Hematopoietic multipotent progenitor cell treated with erythropoietin and hydrocortisone succinate and interleukin-3 and kit ligand, for 17 days (in vitro differentiated cells): ENCODE measurements at places on chromosomes 2 and 18.

GRCh38 chr18:53531187-53531586, 693.3 kb downstream of the MBD2 start:
- no peak for DNase-seq

GRCh38 chr2:188628989-188629752, 337.5 kb downstream of the GULP1 start:
- DNase-seq = no peak

DNA sequence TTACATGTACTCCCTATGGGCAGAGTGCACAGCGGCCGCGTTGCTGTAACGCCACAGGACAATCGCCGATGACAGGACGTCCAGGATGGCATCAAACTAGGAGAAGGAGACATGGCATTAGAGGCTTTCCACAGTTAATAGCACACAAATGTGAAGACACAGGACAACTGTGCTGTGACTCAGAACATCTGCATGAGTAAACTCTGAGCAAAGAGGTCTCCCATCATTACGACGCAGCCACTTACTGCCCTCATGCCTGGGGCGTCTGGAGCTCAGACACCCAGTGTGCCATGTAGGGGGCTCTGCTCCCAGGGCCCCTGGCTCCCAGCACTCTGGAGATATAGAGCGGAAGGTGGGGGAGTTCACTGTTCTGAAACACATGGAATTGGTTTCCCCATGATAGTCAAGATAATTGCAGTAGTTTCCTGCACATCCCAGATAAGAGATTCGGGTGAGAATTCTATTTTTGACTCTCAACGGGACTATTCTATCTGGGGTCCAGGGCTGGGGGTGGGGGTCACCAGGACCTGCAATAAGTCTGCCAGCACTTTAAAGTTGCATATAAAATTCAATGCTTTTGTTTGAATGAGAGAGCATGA, 168.1 kb downstream of the TMEM163 start:
- no peak for DNase-seq

DNA sequence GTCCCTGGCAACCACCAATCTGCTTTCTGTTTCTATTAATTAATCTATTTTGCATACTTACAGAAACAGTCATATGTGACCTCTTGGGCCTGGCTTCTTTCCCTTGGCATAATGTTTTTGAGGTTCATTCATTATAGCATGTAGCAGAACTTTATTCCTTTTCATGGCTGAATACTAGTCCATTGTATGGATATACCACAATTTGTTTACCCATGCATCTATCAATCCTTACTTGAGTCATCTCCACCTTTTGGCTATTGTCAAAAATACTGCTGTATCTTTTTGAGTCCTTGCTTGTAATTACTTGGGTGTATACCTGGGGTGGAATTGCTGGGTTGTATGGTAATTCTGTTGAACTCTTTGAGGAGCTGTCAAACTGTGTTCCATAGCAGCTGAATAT, 126.8 kb downstream of the CTIF start:
- no peak for DNase-seq

DNA sequence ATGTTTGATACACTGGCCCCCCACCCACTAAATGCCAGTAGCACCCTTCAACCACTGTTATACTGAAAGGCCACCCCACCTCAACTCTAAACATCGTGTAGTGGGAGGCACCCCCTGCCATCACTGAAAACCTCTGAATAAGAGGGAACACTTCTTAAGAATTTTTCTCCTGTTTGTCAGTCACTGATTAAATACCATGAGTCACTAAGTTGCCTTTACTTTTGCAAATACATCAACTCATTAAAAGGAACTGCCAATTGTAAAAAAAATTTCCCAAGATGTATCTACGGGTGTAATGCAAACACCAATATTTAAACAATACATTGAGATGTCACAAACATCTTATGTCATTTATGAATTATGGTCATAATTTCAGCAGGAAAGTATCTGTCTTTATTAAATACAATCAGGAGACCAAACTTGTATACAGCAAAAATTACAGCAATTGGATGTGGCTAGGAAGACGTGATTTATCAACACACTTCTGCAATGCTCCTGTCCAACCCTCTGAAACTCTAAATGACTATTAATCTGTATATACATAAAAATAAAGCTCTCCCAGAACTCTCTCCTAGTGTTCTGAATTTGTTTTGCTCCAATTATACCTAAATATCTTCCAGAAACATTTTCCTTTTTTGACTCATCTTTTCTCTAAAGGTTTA, 144.1 kb upstream of the STK17B start:
- DNase-seq = no peak

DNA sequence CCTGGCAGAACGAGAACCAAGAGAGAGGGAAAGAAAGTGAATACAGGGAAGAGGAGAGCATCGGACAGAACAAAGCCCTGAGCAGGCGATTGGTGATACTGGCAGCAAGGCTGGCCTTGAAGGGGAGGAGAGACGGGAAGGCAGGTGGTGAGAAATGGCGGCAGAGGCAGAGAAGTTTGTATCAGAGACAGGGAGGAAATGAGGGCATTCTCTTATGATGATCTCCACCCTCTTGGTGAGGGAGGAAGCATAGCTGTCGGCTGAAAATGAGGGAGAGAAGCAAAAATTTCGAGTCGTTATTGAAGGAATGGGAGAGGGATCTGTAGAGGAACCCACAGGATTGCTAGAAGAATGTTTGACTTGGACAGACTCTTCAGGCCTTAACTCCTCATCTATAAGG, 80.6 kb downstream of the CLIP4 start:
- no peak for DNase-seq

GRCh38 chr2:127422559-127423477, 4.6 kb downstream of the PROC start:
- DNase-seq = no peak

- no peak for DNase-seq
Measured at GRCh38 chr18:38900031-38900430, 1334.4 kb upstream of the CELF4 start.

GRCh38 chr2:131035826-131036231, 57.4 kb downstream of the FAM168B start:
- DNase-seq = no peak

DNA sequence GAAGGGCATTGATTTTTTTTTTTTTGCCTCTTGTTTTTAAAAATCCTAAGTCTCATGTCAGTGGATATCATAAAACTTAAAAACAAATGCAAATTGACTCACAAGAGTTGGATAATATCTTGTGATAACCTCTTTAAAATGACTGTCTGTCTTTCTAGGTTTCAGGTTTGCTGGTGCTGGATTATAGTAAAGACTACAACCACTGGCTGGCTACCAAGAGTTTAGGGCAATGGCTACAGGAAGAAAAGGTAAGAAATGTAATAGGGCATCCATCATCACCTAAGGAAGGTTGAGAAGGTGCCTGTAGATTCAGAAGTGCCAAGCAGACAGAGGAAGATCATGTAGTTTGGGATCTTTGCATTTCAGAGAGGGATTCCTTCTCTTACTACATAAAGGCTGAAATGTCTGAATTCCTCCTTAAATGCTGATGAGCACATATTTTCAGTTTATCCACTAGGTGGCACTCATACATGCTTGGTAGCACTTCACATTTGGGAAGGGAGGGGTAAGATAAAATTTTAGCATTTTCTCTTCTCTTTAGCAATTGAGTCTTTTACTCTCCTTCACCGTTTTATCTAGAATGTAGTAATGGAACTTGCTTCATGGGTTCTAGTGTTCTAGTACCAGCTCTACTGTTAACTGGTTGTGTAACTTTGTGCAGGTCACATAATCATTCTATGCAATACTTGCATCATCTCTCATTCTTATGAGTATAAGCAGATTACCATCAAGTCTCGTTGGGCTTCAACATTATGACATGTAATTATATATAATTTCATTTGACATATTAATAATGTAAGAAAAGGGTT, 21.1 kb downstream of the CPS1 start:
- DNase-seq = peak; percentile 21

- DNase-seq = no peak
Measured at GRCh38 chr2:48075631-48076030, 169.3 kb upstream of the FBXO11 start.

GRCh38 chr2:74497777-74498499, 1.5 kb downstream of the LBX2 start:
- DNase-seq = no peak

GRCh38 chr2:113812204-113812603, 55.8 kb upstream of the SLC35F5 start:
- DNase-seq = no peak

DNA sequence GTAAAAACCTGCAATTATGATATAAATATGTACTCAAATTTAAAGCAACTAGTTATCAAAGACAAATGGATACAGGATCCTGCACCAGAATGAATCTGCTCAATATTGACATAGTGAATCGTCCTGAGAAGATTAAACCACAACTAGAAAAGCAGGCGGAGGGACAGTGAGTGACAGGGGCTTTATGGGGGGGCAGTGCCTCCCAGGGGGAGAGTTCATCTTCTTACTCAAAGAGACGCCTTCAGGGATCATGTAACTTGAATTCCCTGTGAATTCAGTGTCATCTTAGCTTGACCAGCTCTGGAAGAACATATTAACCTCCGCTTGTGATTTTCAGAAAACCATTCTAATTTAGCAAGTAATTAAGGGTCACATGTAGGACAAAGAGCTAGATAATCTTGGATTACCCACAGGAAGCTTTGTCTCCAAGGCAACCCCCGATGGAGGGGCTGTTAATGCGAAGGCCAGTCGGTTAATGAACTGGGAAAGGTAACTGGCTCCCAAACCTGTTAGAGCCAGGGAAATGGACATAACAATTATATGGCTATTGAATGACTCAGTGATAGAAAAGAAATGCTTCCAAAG, 17.4 kb upstream of the LMAN1 start:
- no peak for DNase-seq

DNA sequence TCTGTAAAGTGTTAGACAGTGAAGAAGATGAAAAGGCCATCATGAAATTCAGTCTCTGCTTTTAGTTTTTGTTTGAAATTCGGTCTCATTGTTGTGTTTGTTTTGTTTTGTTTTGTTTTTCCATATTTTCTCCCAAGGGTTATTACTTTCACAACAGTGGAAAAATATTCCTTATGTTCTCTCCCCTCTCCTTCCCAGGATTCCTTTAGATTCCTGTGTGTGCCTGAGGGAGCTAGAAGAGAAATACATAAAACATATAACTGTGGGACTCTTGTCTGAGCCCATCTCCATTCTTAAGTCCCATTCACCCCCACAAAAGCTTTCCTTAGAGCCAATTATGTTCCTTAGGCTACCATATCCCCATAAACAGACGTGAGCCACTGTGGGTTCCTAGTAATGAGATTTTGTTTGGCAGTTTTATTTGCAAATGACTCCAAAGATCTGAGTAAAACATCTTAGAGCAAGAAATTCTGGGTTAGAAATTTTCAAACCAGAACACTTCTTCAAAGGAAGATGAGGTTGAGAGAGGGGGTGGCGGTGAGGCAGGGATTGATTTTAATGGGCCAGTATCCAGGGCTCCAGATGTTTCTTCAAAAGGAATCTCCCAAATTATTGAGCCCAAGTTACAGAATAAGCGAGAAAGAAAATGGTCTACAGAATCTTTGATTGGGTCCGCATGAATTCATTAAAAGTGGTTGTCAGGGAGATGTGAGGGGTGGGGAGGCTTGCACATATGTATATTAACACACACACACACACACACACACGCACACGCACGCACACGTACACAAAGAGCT, 157.8 kb upstream of the TNP1 start:
- DNase-seq = no peak

DNA sequence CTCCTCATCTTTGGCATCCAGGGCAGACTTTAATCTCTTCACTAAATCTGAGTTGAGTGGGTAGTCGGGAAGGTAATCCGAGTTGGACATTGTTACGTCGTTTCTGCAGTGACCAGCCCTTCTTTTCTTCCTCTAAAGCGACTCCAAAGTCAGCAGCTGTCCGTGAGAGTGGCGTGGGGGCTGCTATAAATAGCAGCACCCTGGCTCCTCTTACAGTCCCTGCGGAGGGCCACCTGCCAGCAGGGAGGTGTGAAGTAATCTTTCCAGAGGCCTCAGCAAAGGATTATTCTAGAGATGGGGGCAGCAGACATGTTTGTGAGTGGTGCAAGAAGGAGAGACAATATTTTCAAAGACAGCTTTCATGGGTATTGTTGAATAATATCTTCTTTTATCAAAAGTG, at the start of gene ASB18:
Gene ASB18 (minus strand): TSS at position 151 of the 400 bp plus-strand sequence. CDS start 61 bp downstream, at position 90.
- no peak for DNase-seq

GRCh38 chr18:48408111-48408726, 964 bp downstream of the ZBTB7C start:
- no peak for DNase-seq

GRCh38 chr2:42046819-42047487, 868 bp upstream of the PKDCC start:
- peak; percentile 8 for DNase-seq

- no peak for DNase-seq
Measured at GRCh38 chr2:164847981-164848741, 6.5 kb upstream of the COBLL1 start.

GRCh38 chr2:222303828-222304736, 5.3 kb upstream of the PAX3 start:
- DNase-seq = no peak

GRCh38 chr2:224801360-224801759, 85.2 kb upstream of the CCDC195 start:
- no peak for DNase-seq

GRCh38 chr2:60213865-60214625, 339.4 kb downstream of the BCL11A start:
- no peak for DNase-seq

DNA sequence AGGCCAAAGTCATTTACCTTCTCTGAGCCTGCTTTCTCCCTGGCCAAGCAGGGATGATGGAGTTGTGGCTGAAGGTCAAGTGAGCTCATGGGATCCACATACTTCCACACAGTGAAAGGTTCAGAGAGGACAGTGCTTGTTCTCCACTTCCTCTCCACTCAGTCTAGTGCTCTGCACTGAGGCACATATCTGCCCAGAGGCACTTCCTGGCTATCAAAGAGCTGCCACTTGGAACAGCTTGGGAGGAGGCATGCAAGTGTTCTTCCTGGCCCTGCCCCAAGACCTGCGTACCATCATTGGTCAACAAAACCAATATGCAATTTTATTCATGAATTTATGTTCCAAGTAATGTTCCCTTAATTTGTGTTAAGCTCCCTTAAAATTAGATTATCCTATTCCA, 71.9 kb downstream of the RNF152 start:
- DNase-seq = no peak

DNA sequence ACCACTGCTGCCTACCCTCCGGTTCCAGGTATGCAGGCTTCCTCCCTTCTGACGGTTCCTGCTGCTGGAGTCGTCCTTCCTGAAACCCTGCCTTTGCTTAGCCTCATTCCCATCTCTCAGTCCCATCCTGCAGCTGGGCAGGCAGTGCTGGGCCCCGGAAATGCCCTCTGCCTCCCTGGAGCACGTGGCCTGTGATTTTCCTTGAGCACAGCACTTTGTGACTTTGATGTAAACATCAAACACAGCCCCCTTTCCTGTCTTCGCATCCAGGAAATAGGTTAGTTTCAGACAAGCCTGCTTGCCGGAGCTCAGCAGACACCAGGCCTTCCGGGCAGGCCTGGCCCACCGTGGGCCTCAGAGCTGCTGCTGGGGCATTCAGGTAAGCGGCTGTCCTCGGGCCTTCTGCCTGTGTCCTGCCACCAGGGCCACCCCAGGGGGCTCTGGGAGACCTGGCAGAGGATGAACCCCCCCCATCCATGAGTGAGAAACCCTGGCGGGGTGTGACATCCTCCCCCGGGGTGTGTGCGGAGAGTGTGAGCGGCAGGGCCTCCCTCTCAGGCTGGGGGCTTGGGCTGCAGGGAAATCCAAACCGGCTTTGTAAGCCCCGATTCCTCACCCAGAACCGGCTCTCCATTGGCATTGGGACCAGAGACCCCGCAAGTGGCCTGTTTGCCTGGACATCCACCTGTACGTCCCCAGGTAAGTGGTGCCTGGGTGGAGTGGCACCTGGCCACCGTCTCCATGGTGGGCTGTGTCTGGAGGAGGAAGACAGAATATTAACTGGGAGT, at the start of gene ZAP70:
Gene ZAP70 (plus strand): TSS at position 281 of the 788 bp plus-strand sequence. CDS start 10,461 bp downstream, outside the sequence.
- DNase-seq = no peak
